ENCODE measurements at places on chromosomes 6 and 20.
A peak's percentile ranks its signal among the peaks of the same experiment; 100 is the strongest.

GRCh38 chr20:34781220-34781619 lies 44.2 kb downstream of the NCOA6 start:
- no peak for DNase-seq

GRCh38 chr6:158487495-158487894 lies 72.4 kb upstream of the TMEM181 start:
- no peak for DNase-seq

GRCh38 chr6:147058786-147059385 lies 145.3 kb upstream of the STXBP5 start:
- no peak for DNase-seq

DNA sequence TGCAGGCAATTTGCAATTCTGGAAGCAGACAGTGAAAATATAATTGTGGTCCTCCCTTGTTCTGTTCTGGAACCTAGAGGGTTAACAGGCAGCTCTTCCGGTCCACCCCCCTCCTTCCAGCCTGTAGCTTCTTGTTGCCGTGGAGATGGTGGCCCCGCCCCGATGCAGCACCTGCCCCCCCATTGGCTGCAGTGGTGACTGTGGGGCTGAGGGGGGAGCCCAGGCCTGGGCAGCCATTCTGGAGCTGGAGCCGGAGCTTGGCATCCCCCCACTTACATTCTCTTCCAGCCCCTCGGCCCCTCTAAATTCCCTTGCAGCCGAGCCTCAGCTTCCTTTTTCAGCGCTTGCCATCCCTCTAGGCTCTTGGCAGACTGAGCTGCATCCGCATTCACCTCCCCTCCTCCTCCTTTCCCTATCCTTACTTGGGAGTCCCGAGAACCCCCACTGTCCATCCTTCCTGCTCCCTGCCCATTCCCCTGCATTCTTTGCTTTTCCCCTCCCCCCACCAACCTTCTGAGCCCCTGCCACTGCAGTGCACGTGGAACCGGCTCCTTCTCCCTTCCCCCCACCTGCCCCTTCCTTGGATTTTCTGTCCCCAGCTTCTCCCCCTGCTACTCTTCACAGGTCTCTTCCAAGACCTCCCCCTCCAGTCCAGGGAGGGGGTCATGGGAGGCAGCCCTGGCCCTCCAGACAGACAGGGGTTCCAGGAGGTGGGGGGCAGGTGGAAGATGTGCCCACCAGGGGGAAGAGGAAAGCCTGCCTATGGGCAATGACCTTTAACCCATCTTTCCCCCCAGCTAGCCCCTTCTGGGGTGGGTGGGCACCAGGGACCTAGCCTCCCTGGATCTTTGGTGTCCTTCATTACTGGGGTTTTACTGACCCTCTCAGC lies 11.4 kb downstream of the SYNGAP1 start:
- DNase-seq = peak; percentile 54

DNA sequence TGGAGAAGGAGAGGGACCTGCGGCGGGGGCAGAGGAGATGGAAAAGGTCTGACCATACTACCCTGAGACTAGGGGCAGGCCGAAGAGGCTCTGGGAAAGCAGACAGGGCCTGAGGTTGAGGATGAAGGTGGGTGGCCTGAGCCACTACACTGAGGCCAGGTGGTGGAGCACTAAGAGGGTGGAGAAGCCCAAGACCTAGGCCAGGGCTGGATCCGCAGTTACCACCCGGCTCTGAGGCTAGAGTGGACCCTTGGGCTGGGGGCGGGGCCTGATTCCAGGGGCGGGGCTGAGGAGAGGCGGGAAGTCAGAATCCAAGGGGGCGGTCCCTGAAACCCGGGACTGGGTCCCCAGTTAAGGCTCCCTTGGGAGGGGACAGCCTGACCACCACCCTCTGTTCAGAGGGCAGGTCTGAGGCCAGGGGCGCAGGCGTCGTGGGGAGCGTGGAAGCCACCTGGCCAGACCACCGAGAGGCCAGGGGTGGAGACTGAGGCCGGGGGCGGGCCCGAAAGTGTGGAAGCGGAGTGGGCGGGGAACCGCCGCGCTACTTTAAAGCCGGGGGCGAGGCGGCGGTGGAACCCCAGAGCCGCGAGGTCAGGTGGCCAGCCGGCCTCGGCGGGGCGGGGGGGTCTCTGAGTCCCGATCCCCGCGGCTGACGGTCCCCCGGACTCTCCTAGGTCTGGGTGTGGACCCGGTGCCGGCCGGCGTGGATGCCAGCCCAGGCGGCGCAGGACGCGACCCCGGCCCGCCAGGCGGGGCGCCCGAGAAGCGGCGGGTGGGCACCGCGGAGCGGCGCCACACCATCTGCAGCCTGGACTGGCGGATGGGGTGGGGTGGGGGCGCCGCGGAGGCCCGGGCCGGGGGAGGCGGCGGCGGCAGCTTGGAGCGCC lies 8.3 kb downstream of the CCM2L start:
- peak; percentile 84 for DNase-seq

GRCh38 chr6:134642279-134642678 lies 307.6 kb downstream of the ALDH8A1 start:
- DNase-seq = no peak

DNA sequence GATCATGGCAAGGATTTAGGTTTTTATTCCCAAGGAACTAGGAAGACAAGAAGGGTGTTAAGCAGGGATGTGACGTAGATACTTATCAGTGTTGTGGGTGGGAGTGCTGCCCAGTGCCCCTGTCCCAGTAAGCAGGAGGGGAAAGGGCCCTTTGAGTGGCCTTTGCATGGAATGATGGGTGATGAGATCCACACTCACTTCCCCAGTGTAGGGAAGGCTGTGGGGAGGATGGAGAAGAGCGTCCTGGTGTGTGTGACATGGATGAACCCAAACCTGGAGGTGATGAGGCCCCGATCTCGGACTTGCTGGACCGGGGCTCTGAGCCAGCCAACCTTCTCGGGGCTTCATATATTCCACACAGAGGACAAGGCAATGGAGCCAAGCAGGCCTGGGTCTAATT lies 610.9 kb downstream of the CDH26 start:
- no peak for DNase-seq
